ENCODE measurements at places on chromosomes 12 and 14.
A peak's percentile ranks its signal among the peaks of the same experiment; 100 is the strongest.

DNA sequence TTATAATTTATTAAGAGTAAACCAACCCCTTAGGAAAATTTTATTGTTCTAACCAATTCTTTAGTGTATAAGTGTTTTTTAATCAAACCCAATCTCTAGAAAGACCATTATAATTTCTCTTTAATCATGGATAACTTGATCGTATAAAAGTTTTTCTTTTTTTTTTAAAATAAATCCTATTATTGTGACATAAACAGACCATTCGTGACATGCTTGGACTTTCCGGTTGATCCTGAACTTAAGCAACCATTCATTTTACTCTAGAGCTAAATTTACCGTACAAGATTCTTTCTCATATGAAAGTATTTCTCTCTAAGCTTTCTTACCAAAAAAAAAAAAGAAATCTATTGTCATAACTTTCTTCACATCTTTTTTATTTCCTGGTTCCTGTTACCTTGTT, 32.6 kb upstream of the SLC38A4 start:
- no peak for DNase-seq

- DNase-seq: no peak
Observed at GRCh38 chr12:51460519-51460918, 35.9 kb downstream of the SLC4A8 start.

DNA sequence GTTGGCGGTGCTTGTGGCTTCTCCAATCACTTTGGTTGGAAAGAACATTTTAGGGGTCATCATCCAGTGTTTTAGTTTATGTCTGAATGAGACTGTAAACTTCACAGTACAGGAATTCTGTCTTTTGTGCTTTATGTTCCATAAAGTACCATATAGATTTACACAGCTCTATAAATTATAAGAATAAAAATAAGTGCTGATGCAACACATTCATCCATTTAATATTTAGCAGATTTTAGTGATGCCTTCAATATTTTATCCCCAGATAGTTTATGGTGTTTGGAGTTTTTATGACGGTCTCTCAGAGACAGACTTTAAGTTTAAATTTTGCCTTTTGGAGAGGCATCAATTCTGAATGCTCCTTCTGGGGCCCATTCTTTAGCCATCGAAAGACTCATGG, 385.2 kb downstream of the ATP23 start:
- DNase-seq: no peak

- no peak for DNase-seq
Observed at GRCh38 chr12:31008961-31009840, 64.5 kb upstream of the DDX11 start.

DNA sequence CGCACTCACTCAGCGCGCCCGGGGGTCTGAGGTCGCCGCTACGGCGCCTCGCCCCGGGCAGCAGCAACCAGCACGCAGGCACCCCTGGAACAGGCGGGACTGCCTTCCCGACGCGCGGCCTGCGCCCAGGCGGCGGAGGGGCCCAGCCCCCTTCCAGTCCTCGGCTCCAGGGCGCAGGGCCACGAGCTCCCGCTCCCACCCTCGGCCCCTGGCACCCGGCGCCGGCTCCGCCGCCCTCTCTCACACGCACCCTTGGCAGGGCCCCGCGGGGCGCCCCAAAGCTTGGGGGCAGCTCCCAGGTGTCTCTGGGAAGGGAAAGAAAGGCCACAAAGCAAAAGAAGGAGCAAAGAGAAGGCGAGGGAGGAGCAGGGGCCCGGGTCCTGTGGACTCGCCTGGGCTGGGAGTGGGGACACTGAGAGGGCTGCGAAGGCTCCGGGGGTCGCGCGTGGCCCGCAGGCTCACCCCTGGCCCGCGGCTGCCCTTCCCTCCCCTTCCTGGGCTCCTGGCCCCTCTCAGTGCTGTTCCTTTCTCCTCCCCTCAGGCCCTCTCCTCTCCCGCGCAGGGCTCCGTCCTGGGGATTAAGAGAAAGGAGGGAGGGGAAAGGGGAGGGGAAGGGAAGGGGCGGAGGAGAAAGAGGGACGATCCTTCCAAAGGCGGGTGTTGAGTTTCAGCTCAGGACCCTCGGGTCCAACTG, 907 bp upstream of the EFS start:
- DNase-seq: peak; percentile 95

- DNase-seq: no peak
Observed at GRCh38 chr12:122067548-122067947, 11.0 kb upstream of the MLXIP start.

DNA sequence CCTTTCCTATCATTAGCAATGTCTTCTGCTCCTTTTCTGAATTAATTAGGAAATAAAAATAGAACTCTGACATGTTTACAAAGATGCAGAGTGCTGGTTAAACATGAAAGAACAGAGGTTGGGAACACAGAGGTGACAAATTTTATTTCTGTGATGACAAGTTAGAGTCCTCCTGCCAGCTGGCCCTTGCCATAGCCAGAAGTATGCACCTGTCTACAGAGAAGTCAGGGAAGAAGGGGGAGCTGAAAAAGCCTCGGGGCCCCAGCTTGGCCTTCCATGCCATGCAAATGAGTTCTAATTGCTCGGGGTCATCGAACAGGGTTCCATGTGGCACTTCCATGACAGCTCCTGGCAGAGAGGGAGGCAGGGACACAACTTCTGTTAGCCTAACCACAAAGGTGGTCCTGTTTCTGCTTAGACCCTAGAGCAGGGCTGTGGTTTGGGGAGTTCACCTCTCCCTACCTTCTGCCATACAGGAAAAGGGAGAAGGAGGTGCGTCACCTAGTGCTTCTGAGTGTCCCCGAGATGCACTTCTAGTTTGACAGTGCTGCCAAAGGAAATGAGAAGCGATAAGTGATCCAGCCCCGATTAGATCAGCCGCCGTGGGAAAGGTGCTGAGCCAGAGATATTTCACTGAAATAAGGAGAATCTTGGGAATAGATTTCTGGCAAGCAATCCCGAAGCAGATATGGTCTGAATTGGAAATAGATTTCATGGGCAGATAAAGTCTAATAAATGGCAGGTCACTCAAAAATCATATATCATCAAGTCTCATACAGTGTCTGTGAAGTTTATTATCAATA, 155.8 kb upstream of the FOXN3 start:
- no peak for DNase-seq

DNA sequence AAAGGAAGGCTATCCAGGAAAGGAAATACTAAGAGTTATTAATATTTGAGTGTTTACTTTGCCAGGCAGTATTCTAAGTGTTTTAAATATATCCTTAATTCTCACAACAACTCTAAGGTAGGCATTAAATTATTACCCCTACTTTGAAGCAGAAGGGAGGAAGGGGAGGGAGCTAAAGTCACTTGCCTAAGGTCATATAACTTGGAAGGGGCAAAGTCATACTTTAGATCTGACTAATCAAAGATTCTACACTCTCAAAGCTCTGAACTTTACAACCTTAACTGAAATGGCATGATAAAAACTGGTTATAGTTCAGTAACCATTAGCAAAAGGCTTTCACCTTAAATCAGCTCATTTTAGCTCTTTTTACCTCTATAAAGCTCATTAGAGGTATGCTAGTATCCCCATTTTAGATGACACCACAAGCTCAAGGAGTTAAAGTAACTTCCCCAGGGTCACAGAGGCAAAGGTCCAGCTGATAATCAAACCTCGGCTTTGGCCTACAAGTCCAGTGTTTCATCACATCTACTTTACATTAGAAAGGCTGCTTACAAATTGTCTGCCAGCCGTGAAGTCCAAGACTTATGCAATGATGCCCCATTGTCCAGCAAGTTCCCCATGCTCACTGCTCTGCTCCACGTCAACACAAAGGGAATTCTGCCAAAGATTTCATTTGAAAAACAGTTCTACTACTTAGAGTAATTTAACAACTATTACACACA, 223.9 kb downstream of the MED13L start:
- no peak for DNase-seq

DNA sequence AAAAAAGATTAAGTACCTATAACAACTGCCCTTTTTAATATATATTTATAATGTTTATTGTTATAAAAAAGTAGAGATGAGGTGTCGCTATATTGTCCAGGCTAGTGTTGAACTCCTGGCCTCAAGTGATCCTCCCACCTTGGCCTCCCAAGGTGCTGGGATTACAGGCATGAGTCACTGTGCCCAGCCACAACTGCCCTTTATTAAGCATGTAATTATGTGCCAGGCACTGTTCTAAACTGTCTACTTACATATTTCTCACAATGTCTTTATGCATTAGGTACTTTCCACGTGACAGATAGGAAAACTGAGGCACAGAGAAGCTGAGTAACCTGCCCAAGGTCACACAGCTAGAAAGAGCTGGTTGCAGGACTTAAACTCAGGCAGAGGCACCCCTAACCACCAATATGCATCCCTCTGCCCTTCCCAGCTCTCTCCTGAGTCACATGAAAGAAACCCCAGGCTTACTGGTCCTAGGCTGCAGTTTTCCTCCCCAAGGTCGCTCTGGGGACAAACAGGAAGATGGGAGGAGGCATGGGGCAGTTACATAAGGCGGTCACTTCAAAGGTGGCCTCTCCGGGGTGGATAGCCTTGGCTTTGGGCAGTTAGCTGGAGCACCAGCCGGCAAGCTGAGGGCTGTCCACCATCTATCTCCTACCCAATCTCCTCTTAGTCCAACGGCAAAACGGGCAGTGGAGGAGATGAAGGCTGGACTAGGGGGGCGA, 54.6 kb upstream of the TBX3 start:
- DNase-seq: no peak

DNA sequence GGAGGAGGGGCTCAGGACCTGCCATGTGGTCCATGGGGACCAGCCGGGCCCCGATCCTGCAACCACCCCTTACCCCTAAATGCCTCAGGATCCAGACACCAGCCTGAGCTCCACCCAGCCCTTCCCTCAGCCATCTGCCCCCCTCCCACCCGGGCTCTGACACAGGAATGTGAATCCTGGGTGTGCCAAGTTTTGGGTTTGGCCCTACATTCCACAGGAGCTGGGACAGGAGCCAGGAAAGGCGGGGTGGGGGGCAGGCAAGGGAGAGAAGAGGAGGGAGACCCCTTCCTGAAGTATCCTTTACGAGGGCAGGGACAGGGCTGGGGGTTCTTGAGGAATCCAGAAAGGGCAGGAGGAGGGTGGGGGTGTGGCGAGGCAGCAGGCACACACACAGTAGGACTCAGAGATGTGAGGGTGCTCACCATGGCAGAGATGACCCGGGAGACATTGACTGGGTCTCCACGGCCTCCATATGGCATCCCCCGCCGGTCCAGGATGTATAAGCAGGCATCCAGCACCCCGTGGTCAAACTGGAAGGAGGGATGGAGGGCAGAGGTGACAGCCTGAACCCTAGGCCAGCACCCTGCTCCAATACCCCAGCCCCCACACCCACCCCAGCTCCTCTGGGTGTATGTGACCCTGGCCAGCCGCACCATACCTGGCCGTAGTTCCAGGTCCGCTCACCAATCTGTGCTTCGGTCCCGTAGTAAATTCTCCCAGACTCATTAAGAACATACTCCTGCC, 3.5 kb downstream of the TGM1 start:
- DNase-seq: no peak

- DNase-seq: no peak
Observed at GRCh38 chr14:96224480-96225096, 19.9 kb downstream of the BDKRB2 start.

DNA sequence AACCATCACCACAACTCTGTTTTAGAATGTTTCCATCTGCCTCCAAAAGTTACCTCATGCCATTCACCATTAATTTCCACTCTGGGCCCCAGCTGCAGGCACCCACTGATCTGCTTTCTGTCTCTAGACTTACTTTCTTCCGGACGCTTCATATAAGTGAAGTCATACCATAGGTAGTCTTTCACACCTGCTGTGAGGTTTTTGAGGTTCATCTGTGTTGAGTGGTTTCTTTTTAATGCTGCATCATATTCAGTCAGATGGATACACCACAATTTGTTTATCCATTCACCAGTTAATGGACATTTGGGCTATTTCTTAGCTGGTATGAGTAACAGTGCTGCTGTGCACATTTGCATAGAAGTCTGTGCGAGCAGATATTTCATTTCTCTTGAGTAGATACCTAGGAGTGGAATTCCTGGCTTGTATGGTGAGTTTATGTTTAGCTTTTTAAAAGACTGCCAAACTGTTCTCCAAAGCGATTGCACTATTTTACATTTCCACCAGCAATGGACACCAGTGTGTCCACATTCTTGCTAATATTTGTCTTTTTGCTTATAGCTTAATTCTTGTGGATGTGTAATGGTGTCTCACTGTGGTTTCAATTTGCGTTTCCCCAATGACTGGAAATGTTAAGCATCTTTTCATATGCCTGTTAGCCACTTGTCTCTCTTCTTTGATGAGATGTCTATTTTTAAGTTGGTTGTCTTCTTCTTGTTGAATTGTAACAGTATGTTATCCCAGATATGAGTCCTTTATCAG, 48.3 kb downstream of the ZFYVE21 start:
- no peak for DNase-seq

DNA sequence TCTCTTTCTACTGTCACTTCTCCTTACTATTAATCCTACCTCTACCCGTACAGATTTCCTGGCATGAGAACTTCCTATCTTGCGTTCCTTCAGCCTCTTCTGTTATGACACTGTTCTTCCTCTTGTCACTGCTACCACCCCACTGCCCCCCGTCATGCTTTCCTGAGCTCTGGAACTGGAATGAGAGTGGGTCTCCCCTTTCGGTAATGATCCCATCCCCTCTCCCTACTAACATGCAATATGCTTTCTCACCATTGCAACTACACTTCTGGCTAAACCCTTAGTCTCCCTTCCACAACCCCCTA, 4.9 kb upstream of the AP1G2 start:
- no peak for DNase-seq

GRCh38 chr14:23286902-23287479, 1.1 kb upstream of the HOMEZ start:
- no peak for DNase-seq

GRCh38 chr14:22168092-22168955, 420.7 kb downstream of the DAD1 start:
- no peak for DNase-seq

DNA sequence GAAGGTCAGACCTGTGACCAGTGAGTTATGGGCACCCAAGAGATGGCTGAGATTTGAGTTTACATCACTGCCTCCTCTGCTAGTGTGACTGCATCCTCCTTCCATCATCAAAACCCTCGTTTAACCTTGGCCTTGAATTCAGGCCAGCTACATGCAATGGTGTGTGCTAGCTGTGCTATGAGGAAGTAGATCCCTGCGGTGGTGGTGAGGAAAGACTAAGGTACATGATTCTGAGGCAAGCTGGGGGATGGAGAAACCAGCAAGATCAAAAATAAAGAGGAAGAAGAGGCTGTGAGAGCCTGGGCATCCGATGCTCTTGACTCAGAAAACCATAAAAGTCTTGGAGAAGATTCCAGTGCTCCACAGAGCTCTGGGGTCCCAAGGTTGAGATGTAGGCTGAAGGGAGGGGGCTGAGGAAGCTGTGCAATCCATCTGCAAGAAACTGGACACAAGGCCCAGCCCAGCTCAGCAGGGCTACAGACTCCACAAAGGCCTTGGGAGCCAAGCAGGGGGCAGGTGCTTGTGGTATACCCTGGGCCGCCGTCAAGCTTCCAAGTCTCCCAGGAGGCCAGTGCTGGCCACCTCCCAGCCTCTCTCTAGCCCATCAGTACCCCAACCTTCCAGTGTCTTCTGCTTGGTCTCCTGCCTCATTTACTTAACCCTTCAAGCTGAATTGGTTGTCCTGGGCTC, 774.8 kb downstream of the VRK1 start:
- DNase-seq: no peak
